ENCODE measurements at places on chromosomes 13 and 19. TPM values are rescaled to one million over a fixed set of nuclear protein-coding genes. Genes with fewer than 3 reads are reported as not detected.

INSL3 gene
- not detected for total RNA-seq

SIGLEC11 gene
- 0.30 TPM for total RNA-seq

IL27RA gene
- total RNA-seq, result 1.1 TPM

CGB3 gene
- total RNA-seq, result not detected

LMTK3 gene
- total RNA-seq, result 3.5 TPM

KLHL1 gene
- not detected for total RNA-seq

TRPM4 gene
- 45.2 TPM for total RNA-seq

CYP2F1 gene
- total RNA-seq, result not detected

DNA sequence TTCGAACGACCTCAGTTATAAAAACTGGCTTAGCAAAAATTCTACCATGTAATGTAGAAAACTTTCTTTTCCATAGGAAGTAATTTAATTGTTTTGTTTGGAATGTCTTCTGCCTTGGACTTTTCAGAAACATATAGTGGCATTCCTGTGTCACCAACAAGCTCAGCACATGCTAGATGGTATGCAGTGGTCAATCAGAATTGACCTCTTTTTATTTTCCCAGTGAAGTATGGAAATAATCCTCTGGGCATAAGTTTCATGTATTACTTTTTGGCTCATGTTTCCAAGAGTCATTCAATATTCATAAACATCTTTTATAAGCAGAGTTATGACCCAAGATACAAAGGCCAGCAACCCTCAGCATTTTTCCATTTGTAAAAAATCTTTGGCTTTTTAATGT, 33.6 kb downstream of the NALCN start:
- no peak for DNase-seq

- DNase-seq, result no peak
These were observed 193.3 kb downstream of the USP12 start for GRCh38 chr13:26978081-26978860.

GRCh38 chr13:37065890-37066526, 6.5 kb upstream of the SUPT20H start:
- DNase-seq, result no peak

- no peak for DNase-seq
These were observed 150.9 kb downstream of the CACNA1A start for GRCh38 chr19:13355356-13355755.

- no peak for DNase-seq
These were observed 34.4 kb upstream of the MIR17HG start for GRCh38 chr13:91313103-91313502.

- DNase-seq, result no peak
These were observed 1393.9 kb upstream of the MIR17HG start for GRCh38 chr13:89953581-89953980.

- DNase-seq, result no peak
These were observed 166.1 kb upstream of the SERP2 start for GRCh38 chr13:44207476-44207875.

GRCh38 chr13:113124211-113124970, 1.8 kb downstream of the F10 start:
- DNase-seq, result no peak

DNA sequence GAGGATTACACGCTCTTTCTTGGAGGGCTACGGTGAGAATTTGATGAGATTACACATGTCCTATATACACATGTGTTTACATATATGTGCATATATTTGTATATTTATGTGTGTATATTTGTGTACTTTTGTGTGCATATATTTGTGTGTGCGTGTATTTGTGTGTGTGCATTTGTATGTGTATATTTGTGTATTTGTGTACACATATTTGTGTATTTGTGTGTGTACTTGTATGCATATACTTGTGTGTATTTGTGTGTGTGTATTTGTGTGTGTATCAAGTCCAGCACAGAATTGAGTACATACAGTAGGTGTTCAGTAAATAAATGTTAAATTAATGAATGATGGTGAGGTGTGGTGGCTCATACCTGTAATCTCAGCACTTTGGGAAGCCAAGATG, 1.8 kb downstream of the TMEM143 start:
- no peak for DNase-seq

DNA sequence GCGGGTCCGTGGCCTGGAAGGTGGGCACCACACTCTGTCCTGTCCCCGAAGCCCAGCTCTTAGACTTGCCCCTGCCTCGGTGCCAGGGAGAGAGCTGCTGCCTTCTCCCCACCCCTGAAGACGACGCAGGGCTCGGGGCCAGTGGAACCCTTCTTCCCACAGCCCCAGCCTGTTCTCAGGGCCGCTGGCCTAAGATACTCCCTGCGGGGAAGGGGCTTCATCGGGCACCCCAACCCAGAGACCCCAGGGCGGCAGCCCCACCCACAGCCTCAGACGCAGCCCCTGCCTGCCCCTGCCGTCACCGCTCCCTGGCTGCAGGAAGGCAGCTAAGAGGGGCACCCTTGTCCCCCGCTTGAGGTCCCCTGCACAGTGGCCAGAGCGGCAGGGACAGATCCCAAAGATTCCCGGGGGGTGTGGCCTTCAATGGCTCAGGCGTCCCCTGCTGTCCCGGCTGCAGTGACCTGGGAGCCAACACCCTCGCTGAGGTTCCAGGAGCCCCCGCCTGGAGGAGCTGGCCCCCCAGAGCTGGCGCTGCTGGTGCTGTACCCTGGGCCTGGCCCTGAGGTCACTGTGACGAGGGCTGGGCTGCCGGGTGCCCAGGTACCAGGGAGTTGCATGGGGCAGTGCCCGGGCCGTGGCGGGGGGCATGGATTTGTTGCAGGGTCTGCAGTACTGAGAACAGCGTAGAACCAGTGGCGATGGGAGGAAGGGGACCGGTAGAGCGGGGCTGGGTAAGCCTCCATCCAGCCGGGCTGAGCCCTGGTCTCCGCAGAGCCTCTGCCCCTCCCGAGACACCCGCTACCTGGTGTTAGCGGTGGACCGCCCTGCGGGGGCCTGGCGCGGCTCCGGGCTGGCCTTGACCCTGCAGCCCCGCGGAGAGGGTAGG, 1.0 kb downstream of the AMH start:
- no peak for DNase-seq

DNA sequence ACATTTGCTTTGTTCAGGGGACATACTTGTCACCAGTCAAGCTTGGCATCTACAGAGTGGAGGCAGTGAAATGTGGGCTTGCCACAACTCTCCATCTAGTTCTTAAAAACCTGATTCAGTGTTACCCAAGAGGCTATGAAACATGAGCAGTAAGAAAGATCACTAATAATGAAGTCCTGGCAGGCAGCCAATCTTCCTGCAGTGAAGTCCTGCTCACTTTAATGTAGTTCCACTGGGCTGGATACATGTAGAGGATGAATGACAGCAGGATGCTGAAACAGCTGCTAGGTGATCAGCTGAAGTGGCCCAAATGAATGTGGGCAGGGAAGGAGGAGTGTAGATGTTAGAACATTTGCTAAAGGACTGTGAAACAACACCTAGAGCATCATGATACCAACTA, 1213.1 kb downstream of the OLFM4 start:
- DNase-seq, result no peak

DNA sequence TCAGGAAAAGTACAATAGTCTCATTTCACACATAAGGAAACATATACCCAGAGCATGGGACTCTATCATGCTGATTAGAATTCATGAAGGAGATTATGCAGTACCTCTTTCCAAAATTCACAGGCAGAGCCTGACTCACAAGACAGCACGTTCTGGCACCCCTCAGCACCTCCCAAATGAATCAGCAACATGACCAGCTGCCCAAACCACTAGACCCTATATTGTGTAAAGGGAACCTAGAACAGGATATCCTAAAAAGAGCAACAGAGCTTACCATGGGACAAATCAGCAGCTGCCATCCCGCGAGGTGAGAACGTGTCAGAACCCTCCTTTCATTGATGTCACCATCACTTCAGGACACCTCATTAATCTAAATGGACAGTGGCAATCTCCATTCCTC, 2.5 kb downstream of the ZNF426 start:
- no peak for DNase-seq

- DNase-seq, result no peak
These were observed 23.5 kb upstream of the QTRT1 start for GRCh38 chr19:10677751-10678150.

Data from suprapubic skin (tissue), 4 donors.